Bronchial epithelial cell (primary cell): ENCODE measurements at places on chromosomes 13 and 19.

- DNase-seq: peak; percentile 48
Measured at GRCh38 chr19:18294467-18294864, 13.0 kb upstream of the JUND start.

GRCh38 chr19:3263866-3264265, 39.4 kb downstream of the CELF5 start:
- DNase-seq: no peak

GRCh38 chr13:64551755-64552154, 2678.4 kb downstream of the PCDH9 start:
- DNase-seq: peak; percentile 90

GRCh38 chr19:56477429-56478338, 539 bp upstream of the ZNF667 start:
- DNase-seq: peak; percentile 86

- no peak for DNase-seq
Measured at GRCh38 chr13:46352805-46353204, 34.2 kb downstream of the RUBCNL start.

DNA sequence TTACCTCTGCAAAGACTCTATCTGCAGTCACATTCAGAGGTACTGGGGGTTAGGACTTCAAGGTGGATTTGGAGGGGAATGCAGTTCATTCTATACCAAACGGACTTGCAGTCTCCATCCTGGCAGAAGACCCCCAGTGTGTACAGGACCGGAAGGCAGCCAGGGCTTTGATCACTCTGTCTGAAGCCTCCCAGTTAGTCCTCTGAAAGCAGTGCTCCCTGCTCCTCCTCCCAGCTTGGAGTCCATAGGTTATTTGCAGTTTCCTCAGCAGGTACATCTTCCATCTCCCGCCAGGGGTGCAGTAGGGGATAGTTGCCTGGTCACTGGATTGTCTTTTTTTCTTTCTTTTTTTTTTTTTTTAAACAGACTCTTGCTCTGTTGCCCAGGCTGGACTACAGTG, 78.8 kb upstream of the KCTD15 start:
- no peak for DNase-seq

GRCh38 chr19:1610579-1610978, 5.3 kb upstream of the UQCR11 start:
- DNase-seq: no peak

- no peak for DNase-seq
Measured at GRCh38 chr19:38247734-38248268, 8.4 kb downstream of the PPP1R14A start.

- no peak for DNase-seq
Measured at GRCh38 chr13:110294146-110294545, 12.8 kb downstream of the COL4A1 start.

GRCh38 chr13:113786262-113786841, 27.3 kb downstream of the TMEM255B start:
- DNase-seq: peak; percentile 18

DNA sequence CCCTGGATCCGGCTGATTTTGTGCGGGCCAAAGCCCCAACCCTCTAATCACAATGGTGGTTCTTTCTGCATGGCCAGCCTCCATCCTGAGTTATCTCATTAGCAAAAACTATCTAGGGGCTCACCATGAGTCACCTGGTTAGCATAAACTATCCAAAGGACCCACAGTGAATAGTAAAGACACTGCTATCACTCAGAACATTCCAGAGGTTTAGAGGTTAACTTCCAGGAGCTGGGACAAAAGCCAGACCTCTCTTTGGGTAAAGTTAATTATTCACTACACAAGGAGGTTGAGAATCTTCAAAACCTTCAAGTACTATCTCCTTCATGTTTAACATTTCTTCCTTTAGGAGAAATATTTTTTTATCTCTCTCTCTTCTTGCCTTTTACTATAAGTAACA, 18.8 kb upstream of the PPP5C start:
- DNase-seq: no peak

DNA sequence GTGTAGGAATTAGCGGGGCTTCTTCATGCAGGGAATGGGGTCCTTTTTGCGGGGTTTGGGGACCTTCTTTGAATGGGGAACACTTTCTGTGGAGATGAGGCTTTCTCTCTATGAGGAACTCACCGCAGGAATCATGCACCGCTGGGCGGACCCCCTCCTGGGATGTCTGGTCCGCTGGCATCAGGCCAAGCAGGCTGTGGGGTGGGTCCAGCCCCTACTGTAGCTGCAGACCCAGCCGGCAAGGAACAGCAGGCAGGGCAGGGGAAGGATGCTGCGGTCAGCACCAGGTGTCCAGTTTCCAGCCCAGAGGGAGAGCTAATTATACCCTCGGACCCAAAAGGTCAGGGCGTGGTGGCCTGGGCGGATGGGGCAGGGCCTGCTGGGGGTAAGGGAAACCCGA, 1.8 kb downstream of the MYBPC2 start:
- no peak for DNase-seq

DNA sequence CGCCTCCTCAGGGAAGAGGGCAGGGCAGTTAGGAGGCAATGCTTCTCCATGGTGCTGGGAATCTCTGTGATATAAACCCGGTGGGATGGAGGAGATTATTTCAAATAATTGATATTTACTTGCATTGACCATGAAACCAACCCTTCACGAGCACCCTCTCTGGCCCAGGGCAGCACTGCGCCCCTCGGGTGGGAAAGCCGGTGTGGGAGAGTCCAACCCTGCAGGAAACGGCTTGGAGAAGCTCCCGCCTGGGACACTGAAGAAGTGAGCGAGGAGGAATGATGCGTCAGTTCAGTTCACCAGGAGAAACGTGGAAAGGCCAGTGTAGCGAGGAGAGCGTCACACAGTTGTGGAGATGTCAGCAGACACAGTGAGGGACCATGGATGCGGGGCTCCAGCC, 99.9 kb downstream of the COL4A2 start:
- DNase-seq: no peak

DNA sequence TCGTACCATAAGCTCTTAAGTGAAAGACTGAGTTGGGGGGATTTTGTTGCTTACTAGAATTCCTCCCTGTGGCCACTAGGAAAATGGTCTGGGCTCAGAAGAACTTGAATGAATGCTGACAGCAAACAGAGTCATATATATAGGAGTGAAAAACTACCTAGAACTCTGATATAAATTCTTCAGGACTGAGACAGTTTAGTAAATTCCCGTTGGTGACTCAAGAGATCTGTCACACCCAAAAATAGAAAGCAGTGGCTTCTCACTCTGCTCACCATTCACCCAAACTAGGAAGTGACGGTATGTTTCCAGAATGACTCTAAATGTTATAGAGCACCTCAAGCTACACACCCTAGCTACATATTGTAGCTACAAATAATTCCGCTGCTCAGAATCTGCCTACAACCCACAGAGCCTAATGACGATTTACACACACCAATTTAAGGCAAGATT, 116.2 kb downstream of the TBC1D4 start:
- peak; percentile 84 for DNase-seq

DNA sequence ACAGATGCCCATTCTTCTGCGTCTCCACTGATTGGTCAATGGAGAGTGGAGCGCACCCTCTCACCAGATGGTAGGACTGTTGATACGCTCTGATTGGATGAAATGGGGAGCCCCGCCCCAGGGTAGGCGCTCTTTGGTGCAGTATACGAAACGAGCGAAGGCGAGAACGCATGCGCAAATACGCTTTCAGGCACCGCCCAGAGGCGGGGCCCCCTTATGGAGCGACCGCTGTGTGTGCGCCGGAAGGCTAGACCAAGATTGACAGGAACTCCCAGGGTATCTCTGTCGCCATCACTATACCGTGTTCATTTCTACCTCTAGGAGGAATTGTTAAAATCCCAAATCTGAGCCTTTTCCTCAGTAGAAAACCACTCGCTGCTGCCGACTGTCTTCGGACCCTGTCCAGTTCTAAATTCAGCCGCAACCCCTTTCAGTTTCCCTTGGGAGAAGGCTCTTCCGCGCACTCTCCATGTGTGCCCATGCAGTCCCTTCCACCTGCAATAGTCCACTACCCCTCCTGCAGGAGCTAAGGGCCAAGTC, 720 bp upstream of the HNRNPL start:
- DNase-seq: peak; percentile 100

DNA sequence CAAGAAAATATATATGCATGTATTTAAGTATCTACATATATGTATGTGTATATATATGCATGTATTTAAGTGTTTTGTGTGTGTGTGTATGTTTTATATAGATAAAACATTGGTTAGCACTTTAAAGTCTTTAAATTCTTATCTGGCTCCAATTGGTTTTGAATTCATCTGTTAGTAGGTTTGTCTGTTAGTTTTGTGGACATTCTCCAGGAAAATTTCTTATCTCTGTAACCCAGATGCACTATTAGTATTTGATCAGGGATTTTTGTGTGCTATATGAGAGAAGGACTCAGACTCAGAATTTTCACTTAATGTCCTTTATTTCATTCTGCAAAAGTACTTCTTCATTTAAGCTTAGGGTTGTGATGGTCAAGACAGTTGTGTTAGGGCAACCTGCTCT, 103.1 kb downstream of the ITGBL1 start:
- no peak for DNase-seq

DNA sequence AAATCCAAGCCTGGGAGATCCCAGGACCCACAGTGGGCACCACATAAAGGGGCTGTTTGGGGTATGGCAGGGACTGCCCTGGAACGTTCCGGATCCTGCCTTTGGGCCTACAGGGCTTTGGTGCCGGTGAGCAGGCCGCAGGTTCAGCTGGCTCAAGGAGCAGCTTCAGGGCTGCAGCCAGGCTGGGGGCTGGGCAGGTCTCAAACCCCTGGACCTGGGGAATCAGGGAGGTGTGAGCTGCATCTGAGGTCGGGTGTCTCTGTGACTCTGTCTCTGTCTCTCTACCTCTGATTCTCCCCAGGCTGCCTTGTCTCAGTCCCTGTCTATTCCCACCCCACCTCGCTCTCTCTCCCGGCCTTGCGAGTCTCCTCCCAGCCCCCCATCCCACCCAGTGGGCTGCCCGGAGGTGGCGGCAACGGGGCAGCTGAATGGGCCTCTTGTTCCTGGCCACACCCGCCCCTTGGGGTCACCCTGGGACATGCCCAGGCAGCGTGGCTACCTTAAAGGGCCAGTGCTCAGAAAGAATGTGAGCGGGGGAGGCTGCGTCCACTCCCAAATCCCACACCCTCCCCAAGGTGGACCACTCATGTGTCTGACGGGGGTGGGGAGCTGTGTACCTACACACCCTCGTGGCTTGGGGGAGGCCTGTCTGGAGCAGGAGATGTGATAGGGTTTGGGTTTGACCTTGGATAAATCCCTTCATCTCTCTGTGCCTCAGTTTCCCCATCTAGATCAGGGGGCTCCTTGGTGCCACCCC, 31.1 kb downstream of the NFIC start:
- DNase-seq: no peak

- peak; percentile 3 for DNase-seq
Measured at GRCh38 chr13:81577601-81578195, 1236.8 kb upstream of the SPRY2 start.

DNA sequence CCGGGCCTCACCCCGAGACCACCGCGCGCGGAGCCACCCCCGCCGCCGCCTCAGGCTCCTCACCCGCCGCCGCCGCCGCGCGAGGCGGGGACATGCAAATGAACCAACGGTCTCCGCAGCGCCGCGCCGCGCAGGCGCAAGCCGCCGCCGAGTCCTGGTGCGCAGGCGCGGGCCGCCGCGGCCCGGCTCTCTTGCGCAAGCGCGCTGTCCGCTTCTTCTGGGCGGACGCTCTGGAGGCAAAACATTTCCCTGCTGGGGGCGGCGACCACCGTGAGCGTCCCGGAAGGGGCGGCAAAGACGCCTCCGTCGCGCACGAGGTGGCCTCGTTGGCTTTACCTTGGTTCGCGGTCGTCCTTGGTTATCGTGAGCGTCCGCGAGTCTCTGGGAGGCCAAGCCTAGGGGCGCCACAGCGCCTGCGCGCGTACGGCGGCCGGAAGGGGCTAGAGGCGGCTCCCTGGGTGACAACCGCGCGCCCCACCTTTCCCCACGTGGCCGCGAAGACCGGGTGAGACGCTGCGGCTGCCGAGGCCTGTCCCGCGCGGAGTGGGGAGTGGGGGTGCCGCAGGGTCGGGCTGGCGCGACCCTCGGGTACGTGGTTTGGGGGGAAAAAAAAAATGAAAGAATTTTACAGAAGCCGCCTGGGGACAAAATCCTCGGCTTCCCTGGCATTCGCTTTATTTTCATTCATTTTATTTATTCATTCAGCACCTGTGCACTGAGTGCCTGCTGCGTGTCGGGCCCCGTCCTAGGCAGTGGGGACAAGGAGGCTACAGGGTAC, at the start of the genes ARMC6 and SUGP2:
ARMC6 (plus strand) TSS at position 178 of the 778 bp plus-strand sequence. CDS start 607 bp downstream, outside the sequence.
SUGP2 (minus strand) TSS at position 92 of the 778 bp plus-strand sequence. CDS start 2,446 bp downstream, outside the sequence.
- peak; percentile 78 for DNase-seq
